Stimulated activated CD4-positive, alpha-beta T cell treated with anti-CD3 and anti-CD28 coated beads, Interleukin-1b, Interleukin-23, amount 100 ng/mL, for 4 hours (primary cell): ENCODE measurements at places on chromosomes 16 and 17.

GRCh38 chr17:7425316-7425715 is at the start of gene SPEM2:
SPEM2 (plus strand) TSS chr17:7425616; CDS start chr17:7425689, 73 bp downstream.
- no peak for DNase-seq

GRCh38 chr17:29179232-29180033 is 765 bp downstream of the MYO18A start:
- no peak for DNase-seq

GRCh38 chr17:31250229-31250628 is 46.8 kb downstream of the OMG start:
- no peak for DNase-seq

- DNase-seq: no peak
Measured at GRCh38 chr17:8806926-8807550, 7.9 kb upstream of the MFSD6L start.

- no peak for DNase-seq
Measured at GRCh38 chr16:14106457-14106856, 35.3 kb downstream of the MRTFB start.

- DNase-seq: no peak
Measured at GRCh38 chr17:20174588-20175265, 165.6 kb downstream of the SPECC1 start.

DNA sequence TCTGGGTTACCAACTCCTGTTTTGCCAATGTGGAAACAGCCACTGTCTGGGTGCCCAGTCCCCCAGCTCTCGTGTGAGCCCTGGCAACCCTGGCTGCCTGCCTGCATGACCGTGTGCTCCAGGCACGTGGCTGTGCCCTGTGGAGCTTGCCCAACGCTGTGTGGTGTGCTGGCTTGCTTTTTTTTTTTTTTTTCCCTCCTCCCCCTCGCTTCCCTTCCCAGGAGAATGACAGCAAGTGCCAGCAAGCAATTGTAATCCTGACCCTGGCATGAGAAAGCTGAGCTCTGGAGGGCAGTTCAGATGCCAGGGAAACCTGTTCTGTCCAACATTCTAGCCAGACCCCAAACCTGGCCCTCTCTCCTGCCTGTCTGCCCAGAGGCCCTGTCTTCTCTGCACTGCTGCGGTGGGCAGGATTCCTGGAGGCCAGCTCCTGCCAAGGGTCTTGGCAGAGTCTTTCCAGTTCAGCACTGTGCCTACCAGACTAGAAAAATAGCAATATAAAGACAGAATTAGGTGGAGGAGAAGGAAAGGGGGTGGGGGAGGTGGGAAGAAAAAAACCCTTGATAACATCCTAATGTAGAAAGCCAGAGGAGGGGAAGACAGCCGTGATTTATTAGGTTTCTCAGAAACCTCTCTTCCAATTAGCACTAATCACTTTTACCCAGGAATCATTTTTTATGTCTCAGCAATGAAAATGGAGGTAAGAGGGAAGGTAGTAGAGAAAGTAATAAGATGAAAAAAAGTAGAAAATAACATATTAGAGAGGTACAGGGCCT is 9.0 kb downstream of the HLF start:
- DNase-seq: no peak

DNA sequence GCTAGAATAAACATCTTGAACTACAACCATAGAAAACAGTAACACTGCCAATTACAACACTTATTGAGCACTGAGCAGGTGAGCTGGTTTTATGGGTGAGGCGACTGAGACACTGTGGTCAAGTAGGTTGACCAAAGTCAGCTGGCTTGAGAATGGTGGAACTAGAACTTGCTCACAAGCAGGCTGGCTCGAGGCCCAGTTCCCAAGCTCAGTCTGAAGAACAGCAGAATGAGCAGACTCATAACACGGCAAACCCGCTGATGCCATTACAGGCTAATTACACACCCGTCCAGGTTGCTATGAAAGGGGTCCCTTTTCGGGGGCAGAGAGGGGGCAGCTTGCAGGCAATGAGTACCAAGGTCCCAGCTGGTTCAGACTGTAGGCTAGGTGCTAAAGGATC is 6.5 kb downstream of the ZZEF1 start:
- no peak for DNase-seq
